NCI-H2029 (cell line): ENCODE measurements at places on chromosomes 4 and X.
A peak's percentile ranks its signal among the peaks of the same experiment; 100 is the strongest.

DNA sequence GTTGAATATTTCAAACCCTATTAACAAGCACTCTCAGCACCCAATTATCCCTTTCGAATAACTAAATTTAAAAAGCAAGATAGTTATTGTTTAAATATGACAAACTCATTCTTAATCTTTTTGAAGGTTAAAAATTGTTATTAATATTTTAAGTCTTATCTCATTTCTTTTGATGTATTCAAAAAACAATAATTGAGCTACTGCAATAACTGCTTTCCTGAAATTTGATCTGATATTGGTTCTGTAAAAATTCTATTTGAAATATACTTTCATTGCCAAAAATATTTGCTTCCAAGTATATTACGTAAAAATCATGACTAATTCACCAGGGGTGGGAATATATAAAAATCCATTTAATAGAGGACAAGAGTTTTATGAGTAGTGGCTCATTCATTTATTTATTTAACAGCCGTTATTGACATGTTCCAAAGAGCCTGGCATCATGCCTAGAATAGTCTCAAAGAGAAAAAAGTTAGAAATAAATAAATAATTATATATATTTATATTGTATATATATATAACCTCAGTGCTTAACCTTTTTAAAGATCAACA lies 34.4 kb downstream of the GLRA3 start:
- DNase-seq: peak; percentile 2

DNA sequence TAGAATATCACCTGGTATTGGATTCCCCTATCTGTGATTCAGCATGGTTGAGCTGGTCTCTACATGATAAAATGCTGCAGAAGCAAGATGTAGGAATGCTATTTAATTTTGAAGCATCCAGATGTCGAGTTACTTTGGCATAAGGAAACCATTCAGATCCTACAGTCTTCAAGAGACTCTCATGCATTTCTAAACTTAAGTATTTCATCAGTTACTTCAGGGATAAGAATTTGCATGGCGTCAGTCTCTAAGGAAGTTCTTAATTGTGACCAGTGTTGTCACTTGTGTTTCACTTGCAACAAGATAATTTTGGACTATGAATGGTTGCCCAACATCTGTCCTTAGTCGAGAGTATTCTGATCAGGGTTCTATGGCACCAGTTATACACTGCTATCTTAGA lies 192.4 kb downstream of the CCNG2 start:
- DNase-seq: no peak

DNA sequence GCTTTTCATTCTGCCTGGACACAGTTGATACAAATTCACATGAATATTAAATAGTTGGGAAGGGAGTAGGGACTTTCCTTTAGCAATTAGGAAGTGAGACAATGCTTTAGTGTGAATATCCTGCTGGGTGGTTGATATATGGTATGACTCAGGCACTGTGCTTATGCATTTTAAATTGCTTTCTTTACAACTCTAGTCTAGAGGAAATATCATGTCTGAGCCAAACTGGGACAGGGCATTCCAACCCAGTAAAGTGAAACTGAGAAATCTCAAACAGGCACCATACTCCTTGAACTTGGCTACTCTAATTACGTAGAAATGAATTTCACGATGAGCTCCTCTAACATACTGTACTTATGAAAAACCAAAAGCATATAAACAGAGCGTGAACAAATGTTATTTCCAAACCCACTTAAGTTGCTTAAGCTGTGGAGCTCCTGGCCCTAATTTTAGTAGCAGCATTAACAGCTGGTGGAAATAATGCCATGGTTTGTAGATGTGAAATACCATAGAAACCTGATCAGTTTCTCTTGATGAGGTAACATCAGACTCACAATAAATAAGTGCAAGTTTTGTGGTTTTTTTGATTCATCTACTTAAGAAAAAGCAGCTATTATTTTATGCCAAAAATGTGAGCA lies 242.9 kb upstream of the GK2 start:
- DNase-seq: no peak

DNA sequence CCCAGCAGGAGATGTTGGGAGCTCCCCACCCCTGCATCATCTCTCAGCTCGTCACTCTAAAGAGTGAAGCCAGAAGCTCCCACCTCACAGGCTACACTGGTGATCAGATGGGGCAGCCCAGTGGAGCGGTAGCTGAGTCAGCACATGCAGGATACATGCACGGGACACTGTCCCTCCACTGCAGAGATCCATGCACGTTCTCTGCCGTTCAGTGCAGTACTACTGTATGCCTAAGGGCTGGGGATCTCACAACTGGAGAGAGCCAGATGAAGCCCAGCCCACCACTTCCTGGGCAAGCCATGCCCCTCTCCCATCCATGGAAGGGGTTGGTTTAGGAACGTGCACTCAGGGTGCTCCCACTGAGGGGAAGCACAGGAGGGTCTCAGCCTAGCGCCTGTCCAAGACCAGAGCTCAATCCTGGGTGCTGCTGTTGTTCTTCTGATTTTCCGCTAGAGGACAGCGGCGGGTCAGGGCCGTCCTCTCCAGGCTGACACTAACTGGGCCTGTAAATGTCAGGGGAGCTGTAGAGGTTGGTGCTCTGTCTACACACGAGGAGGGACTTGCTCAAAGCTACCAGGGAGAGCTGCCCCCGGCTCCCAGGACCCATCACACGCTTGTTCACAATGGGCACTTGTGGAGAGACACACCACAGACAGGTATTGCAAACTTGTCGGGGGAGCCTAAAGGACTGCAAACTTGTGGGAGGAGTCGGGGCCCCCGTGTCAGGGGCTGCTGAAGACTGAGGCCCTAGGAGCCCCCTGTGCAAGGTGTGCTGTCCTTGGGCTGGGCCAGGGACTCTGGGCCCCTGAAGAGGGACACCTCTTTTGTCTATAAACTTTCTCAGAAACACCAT lies 18.2 kb upstream of the ABLIM2 start:
- DNase-seq: peak; percentile 19

DNA sequence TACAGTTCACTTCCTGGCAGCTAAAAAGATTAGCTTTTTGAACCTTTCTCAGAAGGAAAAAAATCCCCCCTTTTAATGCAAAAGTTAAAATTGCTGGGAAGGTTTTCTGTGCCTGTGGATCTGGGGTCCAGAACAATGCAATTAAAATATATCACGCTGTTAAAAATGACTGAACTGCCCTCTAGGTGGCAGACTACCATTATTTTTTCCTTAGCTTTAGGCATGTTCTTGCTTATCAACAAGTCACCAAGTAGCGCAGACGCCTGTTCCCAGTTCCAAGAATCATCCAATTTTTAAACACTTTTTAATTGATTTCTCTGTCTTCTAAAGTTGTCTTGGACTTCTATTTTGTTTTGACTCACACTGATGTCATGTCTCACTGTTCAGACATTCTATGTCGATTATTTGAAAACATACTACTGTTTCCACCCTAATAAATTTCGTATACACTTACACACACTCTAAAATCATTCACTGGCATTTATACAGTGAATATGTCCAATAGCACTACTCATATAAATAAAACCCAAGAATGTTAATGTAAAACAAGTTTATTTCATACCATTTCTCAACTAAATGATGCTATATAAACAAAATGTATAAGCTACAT lies 661.6 kb downstream of the RAPGEF2 start:
- DNase-seq: no peak

GRCh38 chr4:83782591-83782990 lies 246.7 kb downstream of the GPAT3 start:
- DNase-seq: no peak

DNA sequence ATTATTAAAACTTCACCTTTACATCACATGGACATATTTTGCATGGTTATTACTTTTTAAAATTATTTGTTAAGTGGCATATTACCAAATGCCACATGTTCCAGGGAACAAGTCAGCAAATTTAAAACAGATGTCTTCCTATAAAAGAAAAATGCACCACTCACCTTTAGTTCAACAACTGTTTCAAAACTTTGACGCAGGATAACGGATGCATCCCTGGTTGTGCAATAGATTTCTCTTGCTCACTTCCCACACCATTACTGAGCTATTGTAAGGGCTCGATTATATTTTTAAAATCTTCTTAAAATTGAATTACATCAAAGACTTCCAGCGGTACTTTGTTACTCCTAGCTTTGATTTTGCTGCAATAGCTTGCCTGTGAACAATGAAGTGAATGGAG lies 93.0 kb upstream of the ARHGAP24 start:
- no peak for DNase-seq
